ENCODE measurements at places on chromosomes 13 and 19. TPM values are rescaled to one million over a fixed set of nuclear protein-coding genes. Genes with fewer than 3 reads are reported as not detected.

- DNase-seq, result no peak
These were observed 6.8 kb downstream of the WDFY2 start for GRCh38 chr13:51590971-51591627.

ATP4B gene
- polyA plus RNA-seq, result not detected

GRCh38 chr13:95754069-95754468, 77.1 kb downstream of the DNAJC3 start:
- no peak for DNase-seq

ZNF415 gene
- 9.5 TPM for polyA plus RNA-seq

CYSLTR2 gene
- 9.9 TPM for polyA plus RNA-seq

DNA sequence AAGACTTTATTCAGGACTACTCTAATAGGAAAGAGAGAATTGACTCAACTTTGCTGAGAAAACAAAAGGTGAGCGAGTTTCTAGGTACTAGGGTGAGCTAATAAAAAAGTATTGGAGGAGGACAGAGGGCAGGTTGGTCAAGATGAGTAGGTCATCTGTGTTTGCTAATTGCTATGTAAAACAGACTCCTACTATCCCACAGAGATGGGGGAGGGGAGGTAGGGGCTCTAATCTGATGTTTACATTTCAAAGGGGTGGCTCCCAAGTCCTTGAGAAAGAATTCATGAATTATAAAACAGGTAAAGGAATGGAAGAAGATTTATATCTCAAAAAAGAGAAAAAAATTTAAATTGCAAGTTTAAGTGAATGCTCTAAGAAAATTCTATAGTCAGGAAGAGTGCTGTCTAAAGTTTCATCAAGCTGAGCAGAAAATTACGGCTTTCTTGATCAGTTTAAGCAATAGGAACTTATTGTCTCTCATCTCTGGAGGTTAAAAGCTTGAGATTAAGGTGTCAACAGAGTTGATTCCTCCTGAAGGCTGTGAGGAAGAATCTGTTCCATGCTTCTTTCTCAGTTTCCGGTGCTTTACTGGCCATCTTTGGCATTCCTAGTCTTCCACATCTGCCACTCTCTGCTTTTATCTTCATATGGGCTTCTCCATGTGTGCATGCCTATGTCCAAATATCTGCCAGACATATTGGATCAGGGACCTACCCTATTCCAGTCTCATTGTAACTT, 790.3 kb downstream of the SLITRK5 start:
- no peak for DNase-seq

GRCh38 chr13:40974460-40975407, 44.4 kb downstream of the ELF1 start:
- no peak for DNase-seq

DNA sequence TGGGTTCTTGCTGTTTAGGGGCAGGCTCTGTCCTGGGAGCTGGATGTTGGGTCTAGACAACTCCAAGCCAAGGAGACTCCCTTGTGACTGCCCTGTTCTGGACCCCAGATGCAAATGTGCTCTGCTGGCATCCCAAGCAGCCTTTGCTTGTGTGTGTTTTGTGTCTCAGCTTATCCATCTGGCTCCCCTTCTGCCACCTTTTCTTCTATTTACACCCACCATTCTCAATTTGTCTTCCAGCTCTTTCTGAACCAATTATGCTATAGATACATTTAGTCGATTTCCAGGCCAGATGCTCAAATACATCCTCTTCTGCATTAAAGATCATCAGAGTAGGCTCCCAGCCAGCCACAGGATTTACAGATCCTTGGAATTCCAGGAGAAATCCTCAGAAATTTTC, 115.0 kb upstream of the SLC7A1 start:
- DNase-seq, result no peak

C5AR1 gene
- polyA plus RNA-seq, result 5.4 TPM

PALM3 gene
- not detected for polyA plus RNA-seq
